Activated gamma-delta T cell treated with Interleukin-2 at 50 U/mL for 16 hours (primary cell): ENCODE measurements at places on chromosomes 12 and 14.

GRCh38 chr12:80936353-80936641 lies 1.4 kb downstream of the LIN7A start:
- no peak for DNase-seq

GRCh38 chr12:8958066-8958465 lies 8.6 kb upstream of the M6PR start:
- DNase-seq = no peak

GRCh38 chr14:48710133-48710532 lies 876.0 kb downstream of the RPS29 start:
- DNase-seq = no peak

GRCh38 chr12:45217846-45218245 lies 2.0 kb downstream of the ANO6 start:
- no peak for DNase-seq

- no peak for DNase-seq
Observed at GRCh38 chr12:64858882-64859605, 34.6 kb downstream of the TBC1D30 start.

DNA sequence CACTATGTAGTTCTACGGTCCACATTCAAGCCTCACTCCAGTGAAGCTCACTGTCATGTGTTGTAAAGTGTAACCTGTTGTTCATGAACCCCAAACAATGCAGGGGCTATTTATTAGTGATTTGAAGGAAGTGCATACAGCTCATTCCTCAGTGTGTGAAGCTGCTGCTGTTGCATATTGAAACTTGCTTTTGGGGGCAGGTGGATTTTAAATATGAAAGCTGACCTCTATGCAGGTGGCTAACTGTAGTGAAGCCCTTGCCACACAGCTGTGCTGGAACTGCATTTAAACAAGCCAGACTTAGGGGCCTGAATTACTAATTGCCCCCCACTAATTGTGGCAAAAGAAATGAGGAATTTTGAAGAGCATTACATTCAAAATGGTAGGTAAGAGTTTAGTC lies 226.3 kb downstream of the ATP23 start:
- no peak for DNase-seq

- no peak for DNase-seq
Observed at GRCh38 chr14:62768753-62769152, 276.5 kb downstream of the KCNH5 start.

- DNase-seq = no peak
Observed at GRCh38 chr12:3580094-3580749, 89.2 kb downstream of the PRMT8 start.

DNA sequence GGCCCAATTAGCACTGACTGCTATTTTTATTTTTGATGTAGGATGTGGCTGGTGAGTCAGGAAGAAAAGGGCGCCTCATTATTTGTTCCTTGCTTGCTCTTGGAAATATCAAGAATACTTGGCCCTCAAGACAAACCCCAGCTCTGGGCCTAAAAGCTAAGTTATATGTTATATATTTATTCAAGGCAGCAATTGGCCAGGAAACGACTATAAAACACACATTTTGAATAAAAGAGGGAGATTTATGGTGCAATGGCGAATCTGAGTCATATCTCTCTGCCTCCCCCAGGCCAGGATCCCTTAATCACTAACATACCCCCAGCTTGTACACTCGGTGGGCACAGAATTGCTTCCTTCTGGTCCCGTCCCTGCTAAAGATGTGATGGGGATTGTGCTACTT lies 63.3 kb downstream of the TBX5 start:
- no peak for DNase-seq
